ENCODE measurements at places on chromosomes 2 and 18.

DNA sequence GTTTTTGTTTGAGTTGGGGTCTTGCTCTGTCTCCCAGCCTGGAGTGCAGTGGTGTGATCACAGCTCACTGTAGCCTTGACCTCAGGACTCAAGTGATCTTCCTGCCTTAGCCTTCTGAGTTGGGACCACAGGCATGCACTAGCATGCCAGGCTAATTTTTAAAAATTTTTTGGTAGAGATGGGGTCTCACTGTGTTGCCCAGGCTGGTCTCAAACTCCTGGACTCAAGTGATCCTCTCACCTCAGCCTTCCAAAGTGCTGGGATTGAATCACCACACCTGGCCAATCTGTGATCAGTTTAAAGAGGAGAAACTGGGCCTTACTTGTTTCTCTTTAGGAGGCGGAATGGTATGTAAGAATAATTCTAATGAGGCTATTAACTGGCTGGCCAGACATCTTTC is 49.9 kb downstream of the IMPA2 start:
- DNase-seq = no peak

DNA sequence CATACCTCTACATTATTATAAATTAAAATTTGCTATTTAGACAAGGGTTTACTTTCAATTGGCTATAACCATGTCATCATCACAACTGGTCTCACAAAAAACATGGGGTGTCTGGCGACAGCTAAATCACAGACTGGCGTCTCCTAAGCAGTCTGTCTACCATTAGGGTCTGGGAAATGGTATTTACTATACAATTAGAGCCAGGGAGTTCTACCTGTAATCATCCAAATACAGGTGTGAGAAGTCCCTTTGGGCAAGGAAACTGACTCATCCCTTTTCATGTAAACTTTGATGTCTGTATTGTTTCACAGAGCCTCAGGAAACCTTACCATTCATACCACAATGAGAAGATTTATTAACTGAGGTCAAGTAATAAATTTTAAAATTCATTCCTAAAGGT is 126.7 kb downstream of the OLA1 start:
- DNase-seq = no peak

- DNase-seq = no peak
Measured at GRCh38 chr2:84838434-84839145, 42.3 kb downstream of the TRABD2A start.

GRCh38 chr2:59654710-59655109 is 898.7 kb downstream of the BCL11A start:
- no peak for DNase-seq

GRCh38 chr2:6835467-6835866 is 30.2 kb downstream of the CMPK2 start:
- no peak for DNase-seq

- DNase-seq = no peak
Measured at GRCh38 chr2:134352844-134353243, 99.0 kb downstream of the MGAT5 start.

DNA sequence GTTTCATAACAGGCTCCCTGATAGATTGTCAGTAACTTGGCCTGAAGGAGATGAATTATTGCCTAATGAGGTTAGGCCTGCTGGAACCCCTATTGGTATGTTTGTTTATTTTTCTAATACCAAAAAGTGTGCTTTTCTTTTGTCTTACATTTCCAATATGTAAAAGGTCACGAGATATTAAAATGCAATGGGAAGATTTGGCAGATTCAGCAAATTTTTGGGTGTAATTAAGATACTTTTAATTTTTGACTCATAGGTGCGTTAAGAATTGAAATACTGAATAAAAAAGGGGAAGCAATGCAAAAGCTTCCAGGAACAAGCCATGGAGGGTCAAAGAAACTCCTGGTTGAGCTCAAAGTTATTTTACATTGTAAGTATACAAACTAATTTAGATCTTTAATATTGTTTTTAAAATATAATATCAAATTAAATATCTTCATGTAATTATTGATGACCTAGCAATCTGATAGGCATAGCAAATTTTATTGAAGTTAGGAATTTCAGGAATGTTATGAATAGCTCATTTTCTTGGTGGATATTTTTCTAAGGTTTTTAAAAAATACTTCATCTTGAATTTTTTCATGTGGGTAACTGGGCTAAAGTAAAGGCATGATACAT is 52.1 kb downstream of the SMCHD1 start:
- DNase-seq = no peak

DNA sequence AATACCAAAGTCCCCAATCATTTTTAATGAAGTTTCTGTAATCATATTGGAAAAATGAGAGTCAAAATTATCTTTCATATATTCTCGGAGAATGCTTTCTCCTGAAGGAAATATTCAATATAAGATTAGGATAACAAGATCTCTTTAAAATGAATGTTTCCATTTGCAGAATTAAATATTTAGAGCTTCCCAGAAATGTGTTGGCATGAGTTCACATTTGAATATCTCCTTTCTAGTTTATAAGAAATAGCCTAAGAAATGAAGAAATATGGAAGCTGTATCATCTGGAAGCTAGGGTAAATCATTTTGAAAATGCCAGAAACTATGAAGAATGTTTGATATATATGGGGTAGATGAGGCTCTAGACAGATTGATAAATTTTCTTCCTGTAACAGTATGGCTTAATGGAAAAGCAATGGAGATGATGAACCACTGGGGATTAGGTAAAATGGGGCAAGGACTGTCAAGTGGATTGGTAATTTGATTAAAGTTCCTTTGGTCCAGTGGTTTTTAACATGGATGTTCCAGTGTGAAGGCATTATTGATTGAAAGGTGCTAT is 184.6 kb upstream of the ZNF804A start:
- no peak for DNase-seq

DNA sequence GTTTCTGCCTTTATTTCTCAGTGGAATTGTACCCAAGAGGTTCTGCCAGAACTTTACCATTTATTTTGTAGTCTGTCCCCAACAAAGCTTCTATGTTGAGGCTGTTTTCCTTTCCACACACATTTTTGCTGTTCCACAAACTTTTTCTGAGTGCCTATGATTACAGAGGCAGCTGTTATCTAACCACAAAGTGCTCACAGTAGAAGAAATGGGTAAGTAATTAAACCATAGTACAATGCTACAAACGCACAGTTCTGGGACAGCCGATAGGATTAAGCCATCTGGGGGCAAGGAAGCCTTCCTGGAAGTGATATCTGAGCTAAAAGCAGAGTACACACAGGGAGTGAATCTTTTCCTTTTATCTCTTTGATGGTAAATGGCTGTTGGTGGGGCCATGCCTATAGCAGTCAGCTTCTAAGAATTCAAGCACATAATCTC is 3.9 kb upstream of the MGAT4A start:
- DNase-seq = no peak

- DNase-seq = no peak
Measured at GRCh38 chr2:239233576-239233975, 167.2 kb downstream of the HDAC4 start.

- no peak for DNase-seq
Measured at GRCh38 chr2:102033750-102034682, 42.3 kb downstream of the IL1R2 start.

DNA sequence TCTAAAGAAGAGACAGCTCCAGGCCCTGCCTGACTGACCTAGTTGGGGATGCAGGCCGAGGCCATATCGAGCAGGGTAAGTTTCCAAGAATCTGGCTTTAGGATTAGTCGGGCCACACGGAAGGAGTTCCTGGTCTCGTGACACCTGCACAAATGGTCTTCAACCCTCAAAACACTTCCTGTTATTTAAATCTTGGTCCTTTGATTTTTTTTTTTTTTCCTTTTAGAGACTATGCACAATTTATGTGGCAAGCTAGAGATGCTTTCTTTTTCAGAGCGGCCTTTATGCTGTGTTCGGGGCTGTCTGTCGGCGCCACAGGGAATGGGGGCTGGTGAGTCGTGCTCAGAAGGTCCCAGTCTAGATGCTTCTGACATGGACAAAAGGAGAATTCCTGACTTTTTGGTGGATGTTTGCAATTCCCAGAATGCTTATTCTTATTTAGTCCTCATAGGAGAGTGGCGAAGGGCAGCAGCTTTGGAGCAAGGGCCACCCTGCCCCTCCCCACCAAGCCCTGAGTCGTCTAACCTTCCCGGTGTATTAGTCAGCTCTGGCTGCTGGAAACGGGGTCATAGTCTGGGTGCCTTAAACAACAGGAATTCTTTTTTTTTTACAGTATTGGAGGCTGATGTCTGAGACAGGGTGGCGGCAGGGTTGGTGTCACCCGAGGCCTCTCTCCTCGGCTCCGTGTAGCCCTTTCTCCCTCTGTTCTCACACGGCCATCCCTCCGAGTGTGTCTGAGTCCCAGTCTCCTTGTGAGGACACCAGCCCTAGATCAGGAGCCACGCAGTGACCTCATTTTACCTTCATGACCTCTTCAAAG is 27.4 kb downstream of the HPCAL1 start:
- DNase-seq = no peak

- DNase-seq = no peak
Measured at GRCh38 chr2:169859423-169859822, 32.2 kb downstream of the UBR3 start.

DNA sequence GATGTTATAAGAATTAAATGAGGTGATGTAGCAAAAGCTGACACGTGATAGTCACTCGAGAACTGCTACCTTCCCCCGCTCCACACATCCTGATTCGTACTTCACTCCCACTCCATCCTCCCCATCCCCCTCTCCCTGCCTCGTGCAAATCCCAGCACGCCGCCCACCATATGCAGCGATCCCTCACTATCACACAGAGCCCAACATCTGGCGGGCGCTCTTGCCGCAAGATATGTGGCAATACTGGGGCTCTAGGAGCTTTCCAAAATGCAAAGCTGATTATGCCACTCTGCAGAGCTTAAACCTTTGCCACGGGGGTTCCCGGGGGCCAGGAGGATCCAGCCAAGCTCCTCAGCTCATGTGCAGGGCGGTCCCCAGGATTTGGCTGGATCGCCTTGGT is 37.4 kb downstream of the DNMT3A start:
- DNase-seq = peak; percentile 71

- DNase-seq = peak; percentile 33
Measured at GRCh38 chr2:226031647-226032501, 632.4 kb downstream of the NYAP2 start.

DNA sequence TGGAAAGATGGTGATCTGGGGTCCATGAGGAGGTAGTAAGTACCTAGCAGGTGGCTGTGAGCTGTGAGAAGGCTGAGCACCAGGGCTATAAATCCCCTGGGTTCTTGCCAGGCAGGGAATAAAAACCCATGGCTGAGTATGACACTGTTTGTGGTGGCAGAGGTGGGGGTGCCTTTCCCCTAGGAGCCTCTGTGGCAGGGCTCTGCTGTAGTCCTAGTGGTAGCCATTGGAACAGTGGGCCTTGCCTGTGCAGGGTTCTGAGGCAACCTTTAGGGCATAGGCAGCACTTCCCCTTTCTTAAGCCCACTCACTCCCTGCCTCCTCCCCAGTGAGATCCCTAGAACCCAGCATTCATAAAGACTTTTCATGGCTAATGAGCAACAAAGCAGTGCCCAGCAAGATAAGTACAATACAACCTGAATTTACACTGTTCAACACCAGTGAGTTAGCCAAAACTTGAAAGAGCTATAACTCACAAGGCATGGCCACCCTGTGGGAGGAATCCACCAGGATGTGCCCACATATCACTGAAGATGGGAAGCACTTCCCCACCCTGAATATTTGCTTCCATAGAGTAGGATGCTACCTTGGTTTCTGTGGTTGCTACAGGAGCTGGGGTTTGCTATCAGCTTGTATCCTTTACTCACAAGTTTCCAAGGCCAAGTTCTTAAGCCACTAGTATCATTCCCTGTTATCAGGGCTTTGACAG is 100.9 kb upstream of the NEUROD1 start:
- DNase-seq = peak; percentile 57

Measured in suppressor macrophage treated with lipopolysaccharide for 4 hours (primary cell).